ENCODE measurements at places on chromosomes 11 and 22.

DNA sequence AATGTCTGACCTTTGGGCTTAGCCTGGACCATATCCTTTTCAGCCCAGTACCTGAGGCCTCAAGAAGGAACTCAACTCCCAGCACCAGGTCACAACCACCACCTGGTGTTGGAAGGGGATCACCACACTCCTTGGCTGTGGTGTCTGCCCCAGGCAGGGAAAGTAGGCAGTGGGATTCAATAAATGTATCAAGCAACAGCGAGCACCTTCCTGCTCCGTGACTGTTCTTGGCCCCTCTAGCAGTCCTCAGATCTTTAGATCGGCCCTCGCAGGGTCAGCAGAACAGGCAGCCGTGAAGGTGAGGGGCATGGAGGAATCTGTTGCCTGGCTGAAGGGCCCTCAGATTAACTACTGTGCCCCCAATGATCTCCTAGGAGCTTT lies 15.9 kb downstream of the ARFGAP2 start:
- DNase-seq = no peak

DNA sequence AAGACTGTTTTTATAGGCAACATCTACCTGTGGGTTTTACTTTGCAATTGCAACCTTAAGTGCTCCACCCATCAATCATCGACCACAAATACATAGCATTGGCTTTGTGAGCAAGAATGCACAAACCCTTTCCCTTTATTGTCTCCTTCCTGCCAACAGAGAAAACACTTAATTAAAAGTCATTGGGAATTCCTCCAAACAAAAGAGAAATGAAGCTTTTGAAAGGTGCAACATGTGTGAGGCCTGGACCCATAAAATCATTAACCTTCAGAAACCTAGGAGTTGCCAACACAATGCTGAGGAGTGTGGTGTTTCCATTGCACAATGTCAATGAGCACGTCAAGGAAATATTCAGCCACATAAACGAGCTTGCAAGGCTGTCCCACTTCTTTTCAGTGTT lies 223.2 kb downstream of the BLID start:
- DNase-seq = no peak

DNA sequence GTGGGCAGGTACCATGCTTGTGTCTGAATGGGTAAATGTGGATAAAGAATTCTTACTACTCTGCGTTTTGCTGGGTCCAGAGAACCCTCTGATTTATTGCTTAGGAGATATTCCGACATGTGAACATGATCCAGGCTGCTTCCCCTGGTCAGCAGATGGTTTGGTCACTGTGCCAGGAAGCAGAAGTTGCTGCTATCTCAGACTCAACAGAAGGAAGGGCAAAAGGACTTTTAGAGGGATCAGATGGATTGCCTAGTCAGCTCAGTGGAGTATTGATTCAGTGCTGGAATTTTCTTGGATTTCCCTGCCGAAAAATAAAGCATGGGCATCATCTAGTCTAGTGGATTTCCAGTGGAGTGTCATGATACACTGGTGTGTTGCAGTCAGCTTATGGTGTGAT lies 440.1 kb downstream of the NTM start:
- DNase-seq = no peak

DNA sequence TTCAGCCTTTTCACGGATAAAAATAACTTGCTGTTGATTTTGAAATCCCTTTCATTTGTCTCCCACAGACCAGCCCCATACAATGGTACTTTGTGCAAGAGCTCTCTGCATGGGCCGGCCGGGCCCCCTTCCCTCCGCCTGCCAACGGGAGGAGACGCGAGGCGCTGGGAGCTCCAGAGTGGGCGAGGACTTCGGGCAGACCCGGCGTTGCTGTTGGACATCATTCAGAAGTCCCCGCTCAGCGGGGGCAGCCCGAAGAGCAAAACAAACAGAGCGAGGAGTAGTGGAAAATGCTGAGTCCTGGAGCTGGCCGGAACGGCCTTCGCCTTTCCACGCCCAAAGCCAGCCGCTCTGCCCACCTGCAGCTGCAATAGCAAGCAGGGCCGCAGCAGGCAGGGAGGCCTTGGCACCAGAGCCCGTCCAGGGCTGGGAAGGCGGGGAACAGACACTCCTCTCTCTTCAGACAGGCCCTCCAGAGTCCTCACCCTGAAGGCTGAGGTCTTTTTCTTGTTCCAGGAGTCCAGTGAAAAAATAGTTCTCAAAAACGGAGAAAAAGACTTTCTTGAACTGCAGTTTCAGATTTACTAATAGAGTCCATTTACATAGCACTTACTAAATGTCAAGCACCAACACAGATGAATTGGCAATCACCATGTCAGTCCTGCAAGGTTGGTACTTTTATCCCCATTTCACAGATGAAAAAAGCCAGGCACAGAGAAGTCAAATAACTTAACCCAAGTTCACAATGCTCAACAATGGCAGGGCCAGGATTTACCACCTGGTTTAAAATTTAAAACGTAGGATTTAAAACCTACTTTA lies 135.5 kb downstream of the ETS1 start:
- no peak for DNase-seq

DNA sequence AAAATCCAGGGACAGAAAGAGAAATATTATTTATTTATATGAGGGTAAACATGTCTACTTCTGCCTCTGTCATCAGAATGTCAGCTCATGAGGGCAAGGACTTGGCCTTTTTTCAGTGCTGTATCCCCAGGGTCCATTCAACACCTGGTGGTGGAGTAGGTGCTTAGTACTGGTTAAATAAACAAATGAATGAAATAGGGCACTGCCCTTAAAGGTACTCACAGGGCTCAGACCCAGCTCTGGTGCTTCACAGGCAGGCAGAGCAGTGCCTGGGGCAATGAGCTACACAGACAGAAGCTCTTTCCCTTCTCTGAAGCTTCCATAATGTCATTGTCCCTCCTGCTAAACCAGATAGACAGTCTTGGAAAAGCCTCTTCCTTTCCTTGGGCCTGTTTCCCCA lies 30.9 kb downstream of the P4HA3 start:
- no peak for DNase-seq

DNA sequence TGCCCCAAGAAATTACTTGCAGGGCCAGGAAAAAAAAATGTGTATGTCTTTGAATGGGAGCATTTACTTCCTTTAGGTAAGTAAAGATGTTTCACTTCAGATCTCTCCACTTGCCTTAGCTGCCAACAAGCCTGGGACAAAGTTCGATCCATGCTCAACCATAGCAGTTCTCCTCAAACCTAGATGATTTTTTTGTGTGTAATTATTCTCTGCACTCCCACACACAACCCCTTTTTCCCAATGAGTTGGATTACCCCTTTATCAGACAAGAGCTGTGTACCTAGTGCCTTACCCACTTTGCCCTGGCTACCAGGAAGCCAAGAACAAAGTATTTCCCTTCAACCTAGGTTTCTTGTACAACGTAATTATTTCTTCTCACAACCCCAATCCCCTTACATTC lies 35.6 kb downstream of the TPBGL start:
- no peak for DNase-seq

DNA sequence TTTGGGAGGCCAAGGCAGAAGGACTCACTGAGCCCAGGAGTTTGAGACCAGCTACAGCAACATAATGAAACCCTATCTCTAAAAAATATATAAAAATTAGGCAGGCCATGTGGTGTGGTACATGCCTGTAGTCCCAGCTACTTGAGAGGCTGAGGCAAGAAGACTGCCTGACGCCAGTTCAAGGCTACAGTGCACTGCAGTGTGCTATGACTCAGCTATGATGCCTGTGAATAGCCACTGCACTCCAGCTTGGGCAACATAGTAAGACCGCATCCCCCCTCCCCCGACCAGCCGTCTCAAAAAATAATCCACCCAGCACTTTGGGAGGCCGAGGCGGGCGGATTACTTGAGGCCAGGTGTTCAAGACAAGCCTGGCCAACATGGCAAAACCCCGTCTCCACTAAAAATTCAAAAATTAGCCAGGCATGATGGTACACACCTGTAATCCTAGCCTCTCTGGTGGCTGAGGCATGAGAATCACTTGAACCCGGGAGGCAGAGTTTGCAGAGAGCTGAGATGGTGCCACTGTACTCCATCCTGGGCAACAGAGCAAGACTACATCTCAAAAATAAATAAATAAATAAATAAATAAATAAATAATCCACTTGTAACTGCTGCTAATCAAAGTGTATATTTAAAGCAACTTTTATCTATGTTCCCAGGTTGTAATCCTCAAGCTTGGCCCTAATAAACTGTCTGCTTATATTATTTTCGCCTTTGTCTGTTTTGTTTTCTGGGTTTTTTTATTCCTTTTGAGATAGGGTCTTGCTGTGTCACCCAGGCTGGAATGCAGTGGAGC lies 7.8 kb downstream of the HPS5 start:
- DNase-seq = no peak

DNA sequence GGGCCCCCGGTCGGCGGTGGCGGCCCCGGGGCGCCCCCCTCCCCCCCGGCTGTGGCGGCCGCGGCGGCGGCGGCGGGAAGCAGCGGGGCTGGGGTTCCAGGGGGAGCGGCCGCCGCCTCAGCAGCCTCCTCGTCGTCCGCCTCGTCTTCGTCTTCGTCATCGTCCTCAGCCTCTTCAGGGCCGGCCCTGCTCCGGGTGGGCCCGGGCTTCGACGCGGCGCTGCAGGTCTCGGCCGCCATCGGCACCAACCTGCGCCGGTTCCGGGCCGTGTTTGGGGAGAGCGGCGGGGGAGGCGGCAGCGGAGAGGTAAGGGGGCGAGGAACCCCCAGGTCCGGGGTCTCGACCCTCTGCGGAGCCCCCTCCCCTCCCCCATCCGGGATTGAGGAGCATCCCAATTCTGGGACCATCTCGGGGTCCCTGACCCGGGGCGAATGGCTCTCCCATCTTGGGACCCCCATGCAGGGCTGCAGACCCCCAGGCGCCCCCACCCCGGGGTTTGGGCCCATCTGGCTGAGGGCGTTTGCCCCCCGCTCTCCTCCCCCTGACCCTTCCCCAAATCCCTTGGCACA lies 431 bp downstream of the KMT2A start:
- peak; percentile 40 for DNase-seq

GRCh38 chr11:114068327-114068726 lies 8.8 kb downstream of the ZBTB16 start:
- no peak for DNase-seq

DNA sequence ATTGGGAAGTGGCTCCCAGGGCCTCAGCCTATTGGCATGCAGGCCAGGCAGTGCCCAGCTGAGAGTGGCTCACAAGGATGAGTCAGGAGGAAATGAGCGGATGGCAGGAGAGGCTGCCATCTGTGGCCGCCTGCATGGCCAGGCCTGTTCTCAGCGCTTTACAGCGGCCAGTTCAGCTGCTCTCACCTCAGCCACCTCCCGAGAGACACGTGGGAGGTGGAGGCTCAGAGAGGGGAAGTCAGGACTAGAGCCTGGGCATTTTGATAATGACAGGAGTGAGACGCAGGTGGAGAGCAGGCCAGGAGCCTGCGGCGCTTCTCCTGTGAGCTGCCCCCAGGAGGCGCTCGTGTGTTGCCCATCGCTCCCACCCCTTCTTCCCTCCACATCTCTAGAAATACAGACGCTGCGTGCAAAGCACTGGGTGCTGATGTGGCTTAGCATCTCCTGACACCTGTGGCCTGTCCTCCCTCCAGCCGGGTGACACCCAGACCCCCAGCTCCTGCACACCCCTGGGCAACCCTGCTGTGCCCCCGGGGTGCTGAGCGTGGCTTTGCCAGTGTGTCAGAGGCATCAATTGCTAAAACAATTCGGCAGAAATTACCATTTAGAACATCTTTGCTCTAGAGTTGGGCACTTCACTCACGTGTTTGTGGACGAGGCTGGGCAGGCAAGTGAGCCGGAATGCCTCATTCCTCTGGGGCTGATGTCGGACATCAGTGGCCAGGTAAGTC lies 21.4 kb upstream of the PANX2 start:
- DNase-seq = peak; percentile 87

GRCh38 chr11:114774599-114775361 lies 96.5 kb downstream of the NXPE2 start:
- no peak for DNase-seq

DNA sequence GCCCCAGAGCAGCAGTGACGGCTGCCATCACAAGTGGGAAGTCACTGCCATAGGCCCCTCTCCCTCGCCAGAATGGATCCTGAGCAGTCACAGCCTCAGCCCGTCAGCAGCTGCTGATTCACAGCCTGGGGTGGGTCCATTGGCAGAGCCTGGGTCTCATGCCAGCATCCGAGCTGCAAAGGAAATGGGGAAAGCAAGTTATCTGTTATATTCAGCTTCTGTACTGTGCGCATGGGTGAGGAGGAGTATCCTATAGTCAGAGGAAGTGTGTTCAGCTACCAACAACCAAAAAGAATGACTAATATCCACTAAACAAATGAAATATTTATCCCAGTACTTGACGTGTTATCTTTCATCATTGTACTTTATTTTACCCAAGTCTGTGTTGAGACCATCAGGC lies 119.7 kb downstream of the RCN1 start:
- DNase-seq = no peak
